Ureter (tissue), 1 donor: ENCODE measurements at places on chromosomes 7 and 10.

DNA sequence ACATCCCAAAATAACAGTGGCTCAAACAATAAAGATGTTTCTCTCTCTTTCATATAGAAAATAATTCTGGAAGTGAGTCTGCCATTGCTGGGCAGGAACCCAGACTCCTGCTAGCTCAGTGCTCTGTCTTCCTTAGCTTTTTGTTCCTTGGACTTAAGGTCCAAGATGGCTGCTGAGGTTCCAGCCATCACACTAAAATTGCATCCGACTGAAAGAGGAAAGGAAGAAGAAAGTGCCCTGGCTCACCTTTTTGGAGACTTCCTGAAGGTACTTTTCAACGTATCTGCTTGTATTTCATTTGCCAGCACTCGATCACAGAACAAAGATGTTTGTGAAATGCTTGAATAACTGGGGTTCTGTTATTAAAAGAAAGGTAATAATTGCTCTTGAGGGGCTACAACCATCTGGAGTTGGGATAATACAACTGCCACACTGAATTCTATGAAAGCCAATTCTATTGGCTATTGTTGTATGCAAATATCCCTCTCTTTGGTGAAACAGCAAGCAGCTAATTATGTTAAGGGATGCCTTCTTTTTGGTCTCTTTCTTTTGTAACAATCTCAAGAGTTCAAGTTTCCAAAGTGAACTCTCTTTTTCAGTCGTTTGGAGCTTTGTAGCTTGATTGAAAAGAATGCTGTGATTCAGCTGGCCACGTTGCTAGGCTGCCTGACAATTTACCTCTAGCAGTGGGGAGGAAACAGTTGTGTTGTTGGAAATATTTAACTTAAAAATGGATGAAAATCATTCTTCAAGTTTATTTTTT, 83.9 kb downstream of the BAMBI start:
- DNase-seq = no peak

- DNase-seq = no peak
These were observed 193.7 kb downstream of the PTPN20 start for GRCh38 chr10:47104786-47105385.

GRCh38 chr7:66282591-66282935, 77.4 kb downstream of the TPST1 start:
- no peak for DNase-seq

DNA sequence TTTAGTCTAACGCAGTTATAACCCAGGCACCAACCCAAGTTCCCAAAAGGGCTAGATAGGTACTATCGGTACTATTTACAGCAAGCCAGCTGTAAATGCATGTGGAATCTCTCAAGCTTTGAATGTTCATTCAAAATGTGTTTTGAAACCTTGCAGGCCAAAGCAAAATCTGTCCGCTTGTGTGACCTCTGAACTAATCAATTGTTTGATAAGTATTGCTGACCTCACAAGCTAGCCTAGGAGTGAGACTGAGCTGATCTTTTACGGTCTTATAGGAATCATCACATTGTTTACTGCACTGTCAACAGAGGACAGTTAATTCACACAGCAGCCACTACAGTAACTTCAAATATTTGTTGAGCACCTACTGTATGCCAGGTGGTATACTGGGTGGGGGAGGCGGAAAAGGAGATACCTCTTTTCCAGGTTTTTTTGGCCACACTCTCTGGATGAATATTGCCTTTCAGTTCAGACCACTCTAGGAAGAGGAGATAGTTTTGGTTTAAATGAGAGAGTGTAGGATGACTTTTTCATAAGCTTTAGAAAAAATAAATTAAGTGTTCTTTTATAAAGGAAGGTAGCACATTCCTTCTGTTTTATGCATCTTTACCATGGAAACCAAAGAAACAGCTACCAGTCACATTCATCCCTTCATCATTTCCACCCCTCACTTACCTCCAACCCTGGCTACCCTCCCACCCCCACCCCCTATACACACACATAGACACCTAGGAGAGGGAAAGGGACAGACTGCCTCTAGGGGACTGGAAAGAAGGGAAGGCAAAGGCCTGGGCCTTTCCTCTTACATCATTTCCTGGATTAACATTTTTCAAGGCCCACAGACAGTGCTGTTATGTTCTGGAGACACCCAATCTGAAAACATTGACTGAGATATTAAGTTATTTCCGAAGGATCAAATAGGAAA, 2.4 kb downstream of the PAPSS2 start:
- no peak for DNase-seq

DNA sequence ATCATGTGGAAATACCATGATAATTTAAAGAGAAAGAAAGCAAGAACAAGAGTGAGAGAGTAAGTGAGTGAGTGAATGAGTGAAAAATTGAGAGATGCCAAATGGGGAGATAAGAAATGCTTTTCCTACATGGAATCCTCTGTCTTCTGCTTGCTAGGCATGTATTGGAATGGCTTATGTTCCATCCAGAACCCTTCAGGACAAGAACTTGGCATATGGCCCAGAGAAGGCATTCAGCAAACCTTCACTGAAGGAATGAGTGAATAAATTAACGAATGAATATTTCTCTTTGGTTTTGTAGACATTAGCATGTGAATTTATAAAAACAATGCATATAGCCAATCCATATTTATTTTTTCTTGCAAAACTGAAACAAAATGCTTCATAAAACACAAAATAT, 162.2 kb downstream of the LRRTM3 start:
- no peak for DNase-seq

DNA sequence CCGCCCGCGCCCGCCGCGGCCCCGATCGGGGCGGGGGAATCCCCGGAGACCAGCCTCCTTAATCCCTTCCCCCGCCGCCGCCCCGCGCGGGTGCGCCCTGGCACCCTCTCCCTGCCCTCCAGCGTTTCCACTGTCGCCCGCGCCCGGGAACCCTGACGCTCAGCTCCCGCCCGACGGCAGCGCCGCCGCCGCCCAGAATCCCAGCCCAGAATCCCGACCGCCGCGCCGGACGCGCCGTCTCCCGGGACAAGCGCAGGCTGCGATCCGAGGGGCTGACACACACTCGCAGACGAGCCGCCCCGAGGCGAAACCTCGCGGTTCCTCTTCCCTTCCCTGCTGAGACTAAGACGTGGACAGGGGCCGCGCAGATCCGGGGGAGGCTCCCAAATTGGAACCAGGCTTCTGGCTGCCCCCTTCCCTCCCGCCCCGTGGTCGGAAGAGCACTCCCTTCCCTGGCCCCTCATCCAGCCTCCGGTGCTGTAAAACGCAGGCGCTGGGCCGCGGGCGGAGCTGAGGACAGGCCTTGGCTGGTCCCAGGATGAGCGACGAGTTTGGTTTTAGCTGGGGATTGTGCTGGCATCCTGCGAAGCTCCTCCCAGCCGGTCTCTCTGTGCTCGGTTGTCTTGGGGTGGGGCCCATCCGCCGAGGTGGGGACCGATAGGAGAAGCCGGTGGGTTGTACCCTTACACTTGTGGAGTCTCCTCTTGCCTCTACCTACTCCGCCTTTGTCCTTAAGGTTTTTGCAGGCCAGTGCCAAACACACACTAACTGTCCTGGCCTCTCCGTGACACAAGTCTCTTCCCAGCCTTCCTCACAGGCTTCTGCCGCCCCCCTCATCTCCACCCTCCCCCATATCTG, 1.1 kb downstream of the MARVELD1 start:
- peak; percentile 88 for DNase-seq

DNA sequence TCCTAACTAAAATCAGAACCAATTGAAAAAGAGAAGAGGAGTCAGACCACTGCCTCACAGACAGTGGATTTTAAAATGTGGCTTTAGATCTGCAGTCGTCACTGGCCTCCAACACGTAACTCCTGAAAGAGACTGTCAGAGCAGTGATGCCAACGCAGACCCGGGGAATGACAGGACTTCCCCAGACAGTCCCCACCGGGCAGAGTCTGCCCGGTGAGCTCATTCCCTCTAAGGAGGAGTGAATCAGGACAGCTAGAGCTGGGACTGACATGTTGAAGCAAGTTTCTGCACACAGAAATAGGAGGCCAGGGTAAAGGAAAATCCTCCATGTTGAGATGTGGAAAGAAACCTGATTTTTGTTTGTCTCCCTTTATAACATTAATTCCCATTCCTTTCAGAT, 105.0 kb downstream of the TES start:
- DNase-seq = no peak

- DNase-seq = no peak
These were observed 273.1 kb upstream of the PITRM1 start for GRCh38 chr10:3445648-3446047.

- DNase-seq = no peak
These were observed 154.4 kb downstream of the CACNB2 start for GRCh38 chr10:18294633-18295032.

DNA sequence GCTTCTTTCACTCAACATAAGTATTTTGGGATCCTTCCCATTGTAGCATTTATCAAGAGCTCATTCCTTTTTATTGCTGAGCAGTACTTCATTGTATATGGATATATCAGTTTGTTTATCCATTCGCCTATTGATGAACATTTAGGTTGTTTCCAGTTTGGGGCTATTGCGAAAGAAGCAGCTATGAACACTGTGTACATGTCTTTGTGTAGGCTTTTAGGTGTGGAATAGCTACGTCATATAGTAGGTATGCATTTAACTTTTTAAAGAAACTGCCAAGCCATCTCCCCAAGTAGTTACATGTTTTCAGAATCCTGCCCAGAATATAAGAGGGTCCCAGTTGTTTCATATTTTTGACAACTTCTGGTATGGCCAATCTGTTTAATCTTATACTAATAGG, 468.1 kb downstream of the IPMK start:
- DNase-seq = no peak

GRCh38 chr7:30920021-30920583, 8.4 kb downstream of the AQP1 start:
- no peak for DNase-seq

DNA sequence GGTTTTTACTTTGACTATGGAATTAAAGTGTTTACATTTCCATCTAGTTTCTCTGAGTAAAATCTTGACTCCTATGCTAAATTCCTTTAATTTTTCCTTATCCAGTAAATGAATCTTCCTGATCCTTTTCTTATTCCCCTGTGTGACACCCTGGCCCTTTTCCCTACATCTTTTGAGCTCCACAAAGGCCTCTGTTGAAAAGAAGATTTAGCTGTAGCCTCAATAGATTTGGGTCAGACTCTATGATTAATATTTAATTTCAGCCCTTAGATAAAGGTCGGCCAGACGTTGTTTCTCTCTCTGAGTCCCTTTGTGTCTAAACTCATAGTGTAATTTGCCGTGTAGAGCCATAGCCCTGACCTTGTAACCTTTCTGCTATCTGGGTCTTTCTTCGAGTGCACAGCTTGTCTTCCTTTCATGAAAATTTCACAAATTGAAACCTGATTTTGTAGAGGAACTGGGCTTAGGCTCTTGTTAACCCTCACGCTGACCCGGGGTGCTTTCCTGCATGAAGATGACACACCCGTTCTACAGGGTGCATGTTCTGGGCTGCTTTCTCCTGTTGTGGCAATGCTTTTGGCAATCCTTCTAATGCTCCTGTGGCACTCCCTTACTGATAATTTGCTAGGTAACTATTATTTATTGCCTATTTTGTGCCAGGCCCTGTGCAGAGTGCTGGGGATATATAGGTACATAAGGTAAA, 21.2 kb downstream of the LSMEM1 start:
- no peak for DNase-seq

DNA sequence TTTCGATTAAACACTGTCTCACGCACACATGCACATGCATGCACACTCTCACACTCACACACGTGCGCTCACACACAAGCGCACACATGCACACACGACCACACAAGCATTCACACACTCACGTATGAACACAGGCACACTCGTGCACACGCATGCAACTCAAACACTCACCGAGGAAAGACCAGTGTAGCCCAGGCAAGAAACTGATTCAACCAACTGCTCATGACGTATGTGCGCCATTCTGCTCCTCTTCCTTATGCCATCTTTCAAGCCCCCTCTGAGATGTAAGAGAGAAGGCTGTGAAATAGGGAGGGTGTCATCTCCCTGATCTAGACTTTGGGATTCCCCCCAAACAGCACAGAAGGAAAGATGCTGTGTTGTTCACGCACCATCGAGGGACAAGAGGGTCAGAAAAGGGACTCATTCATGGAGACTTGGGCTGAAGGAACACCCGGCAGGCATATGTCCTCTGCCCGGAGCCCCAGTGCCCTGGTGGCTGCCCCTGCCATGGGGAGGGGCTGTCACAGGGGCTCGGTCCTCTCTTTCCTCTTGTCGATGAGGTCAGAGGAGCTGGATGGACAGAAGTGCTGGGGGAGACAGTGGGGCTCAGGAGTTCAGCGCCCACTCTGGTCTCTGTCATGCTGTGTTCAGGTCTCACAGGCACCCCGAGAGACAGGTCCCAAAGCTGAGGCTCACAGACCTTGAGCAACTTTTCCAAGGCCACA, 130.1 kb upstream of the SHH start:
- DNase-seq = peak; percentile 34

GRCh38 chr10:12419262-12419847, 70.0 kb downstream of the CAMK1D start:
- no peak for DNase-seq
